ENCODE measurements at places on chromosomes 3 and 15. TPM values are rescaled to one million over a fixed set of nuclear protein-coding genes. Genes with fewer than 3 reads are reported as not detected.

GRCh38 chr15:51367322-51367976 is 26.0 kb downstream of the GLDN start:
- no peak for DNase-seq

DNA sequence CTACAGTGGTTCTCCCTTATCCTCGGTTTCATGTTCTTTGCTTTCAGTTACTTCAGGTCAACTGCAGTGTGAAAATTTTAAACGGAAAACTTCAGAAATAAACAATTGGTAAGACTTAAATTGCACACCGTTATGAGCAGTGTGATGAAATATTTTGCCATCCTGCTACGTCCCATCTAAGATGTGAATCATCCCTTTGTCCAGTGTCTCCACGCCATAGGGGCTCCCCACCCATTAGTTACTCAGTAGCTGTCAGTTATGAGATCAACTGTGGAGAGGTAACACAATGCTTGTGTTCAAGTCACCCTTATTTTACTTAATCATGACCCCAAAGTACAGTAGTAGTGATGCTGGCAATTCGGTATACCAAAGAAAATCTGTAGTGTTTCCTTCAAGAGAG is 47.4 kb downstream of the TJP1 start:
- no peak for DNase-seq

DNA sequence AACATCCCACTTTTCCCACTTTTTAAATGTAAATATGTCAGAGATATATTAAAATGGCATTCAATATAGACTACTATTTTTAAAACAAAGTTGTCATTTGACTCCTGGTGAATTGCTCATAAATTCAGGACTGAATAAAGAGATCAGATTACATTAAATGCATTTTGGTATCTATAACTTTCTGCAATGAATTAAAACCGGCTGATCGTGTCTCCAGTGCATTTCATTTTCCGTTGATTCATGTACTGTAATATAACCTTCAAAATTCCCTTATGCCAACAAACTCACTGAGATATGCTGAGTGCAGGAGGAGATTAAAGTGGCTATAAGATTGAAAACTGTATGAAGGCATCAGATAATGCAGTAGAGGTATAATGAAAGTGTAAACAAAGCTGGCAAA is 361.1 kb upstream of the CDIN1 start:
- DNase-seq, result no peak

Gene SLC26A6
- total RNA-seq, result 34.8 TPM

Gene LMOD3
- total RNA-seq, result not detected

Measured in endothelial cell of umbilical vein (primary cell).